ENCODE measurements at places on chromosomes 12 and 14.

DNA sequence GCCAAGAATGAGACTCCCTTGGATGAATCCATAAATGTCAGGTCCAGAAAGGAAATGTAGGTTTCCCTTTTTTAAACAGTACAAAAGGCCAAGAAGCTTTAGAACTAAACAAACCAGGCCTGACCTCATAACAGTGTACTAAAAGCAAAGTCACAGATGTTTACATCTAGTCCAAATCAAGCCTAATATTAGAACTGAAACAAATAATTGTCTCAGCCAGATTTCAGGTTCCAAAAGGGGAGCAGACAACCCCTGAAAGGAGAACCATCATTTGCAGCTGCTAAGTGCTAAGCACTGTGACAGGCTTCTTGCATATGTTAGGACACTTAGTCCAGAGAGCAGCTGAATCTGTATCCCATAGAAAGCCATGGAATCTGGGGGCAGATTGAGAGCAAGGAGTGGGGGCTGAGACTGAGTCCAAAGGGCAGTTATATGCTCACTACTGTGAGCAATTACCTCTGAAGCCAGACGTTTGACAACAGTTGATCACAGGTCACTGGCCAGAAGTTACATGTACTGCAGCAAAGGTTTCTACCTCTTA lies 90.1 kb downstream of the STXBP6 start:
- H3K27me3 ChIP-seq = no peaks in the 10 kb centered on the region
- no peaks in the 10 kb centered on the region for H3K36me3 ChIP-seq
- H3K4me3 ChIP-seq = no peak overlapping the region
- peaks cover 16% of the 10 kb centered on the region for H3K4me1 ChIP-seq
- no peak for DNase-seq
- no peak overlapping the region for H3K27ac ChIP-seq

- no peak overlapping the region for H3K4me3 ChIP-seq
- no peaks in the 10 kb centered on the region for H3K27me3 ChIP-seq
- H3K4me1 ChIP-seq = peaks cover 81% of the 10 kb centered on the region
- DNase-seq = no peak
- peaks cover 5% of the 10 kb centered on the region for H3K36me3 ChIP-seq
Observed at GRCh38 chr14:59337141-59337611, 128.0 kb downstream of the GPR135 start.

GRCh38 chr14:96242126-96242525 lies 13.9 kb upstream of the BDKRB1 start:
- H3K36me3 ChIP-seq = peaks cover 9% of the 10 kb centered on the region
- no peak overlapping the region for H3K27ac ChIP-seq
- H3K4me3 ChIP-seq = no peak overlapping the region
- no peaks in the 10 kb centered on the region for H3K27me3 ChIP-seq

DNA sequence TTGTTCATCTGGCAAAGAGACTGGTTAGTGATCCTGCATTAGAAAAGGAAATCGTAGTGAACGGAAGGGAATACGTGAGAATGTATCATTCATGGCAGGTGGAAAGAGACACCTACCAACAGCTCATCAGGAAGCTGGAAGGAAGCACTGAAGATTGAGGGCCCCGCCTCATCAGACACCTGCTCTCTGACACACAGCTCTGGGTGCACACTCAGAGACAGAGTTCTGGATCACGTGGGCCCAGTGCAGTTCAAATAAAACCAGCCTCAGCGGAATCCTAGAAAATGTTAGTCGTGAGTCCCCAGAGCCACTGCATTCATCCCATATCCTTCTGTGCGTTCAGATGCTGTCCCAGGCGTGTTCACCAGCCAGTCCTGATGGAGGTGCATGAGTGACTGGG lies 129.7 kb downstream of the GLT1D1 start:
- H3K36me3 ChIP-seq = peaks cover 75% of the 10 kb centered on the region
- H3K4me3 ChIP-seq = no peak overlapping the region
- DNase-seq = no peak
- H3K27ac ChIP-seq = no peak overlapping the region
- H3K4me1 ChIP-seq = no peaks in the 10 kb centered on the region
- peaks cover 4% of the 10 kb centered on the region for H3K27me3 ChIP-seq

DNA sequence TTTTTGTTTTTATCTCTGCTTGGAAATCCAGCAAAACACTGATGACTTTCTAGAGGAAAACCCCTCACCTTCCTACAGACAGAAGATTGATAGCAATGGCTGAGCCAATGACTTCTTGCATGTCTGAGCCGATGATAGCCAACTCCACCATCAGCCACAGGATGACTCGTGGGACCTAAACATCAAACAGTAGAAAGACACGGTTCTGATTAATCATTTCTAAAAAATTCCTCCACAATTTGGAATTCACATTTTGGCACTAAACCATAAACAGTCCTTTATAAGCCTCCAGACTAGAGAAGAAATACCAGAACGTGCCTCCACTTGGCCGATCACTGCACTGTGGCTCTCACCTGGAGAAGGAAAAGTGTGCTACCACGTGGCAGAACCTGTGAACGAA lies 25.9 kb downstream of the SLC11A2 start:
- no peak overlapping the region for H3K4me3 ChIP-seq
- H3K27me3 ChIP-seq = no peaks in the 10 kb centered on the region
- peaks cover 50% of the 10 kb centered on the region for H3K36me3 ChIP-seq
- no peak for DNase-seq
- peaks cover 11% of the 10 kb centered on the region for H3K4me1 ChIP-seq
- no peak overlapping the region for H3K27ac ChIP-seq

- no peak overlapping the region for H3K4me3 ChIP-seq
- H3K27me3 ChIP-seq = no peaks in the 10 kb centered on the region
- H3K36me3 ChIP-seq = no peaks in the 10 kb centered on the region
- no peak overlapping the region for H3K27ac ChIP-seq
- no peak for DNase-seq
Observed at GRCh38 chr12:90099288-90099687, 390.6 kb upstream of the ATP2B1 start.

GRCh38 chr14:26855077-26855753 lies 257.4 kb upstream of the NOVA1 start:
- H3K27ac ChIP-seq = no peak overlapping the region
- no peaks in the 10 kb centered on the region for H3K27me3 ChIP-seq
- H3K4me3 ChIP-seq = no peak overlapping the region
- H3K4me1 ChIP-seq = no peaks in the 10 kb centered on the region
- DNase-seq = no peak

- no peak for DNase-seq
- no peak overlapping the region for H3K27ac ChIP-seq
- no peaks in the 10 kb centered on the region for H3K36me3 ChIP-seq
- H3K4me1 ChIP-seq = no peaks in the 10 kb centered on the region
- H3K4me3 ChIP-seq = no peak overlapping the region
Observed at GRCh38 chr12:81712536-81712935, 46.6 kb downstream of the PPFIA2 start.

DNA sequence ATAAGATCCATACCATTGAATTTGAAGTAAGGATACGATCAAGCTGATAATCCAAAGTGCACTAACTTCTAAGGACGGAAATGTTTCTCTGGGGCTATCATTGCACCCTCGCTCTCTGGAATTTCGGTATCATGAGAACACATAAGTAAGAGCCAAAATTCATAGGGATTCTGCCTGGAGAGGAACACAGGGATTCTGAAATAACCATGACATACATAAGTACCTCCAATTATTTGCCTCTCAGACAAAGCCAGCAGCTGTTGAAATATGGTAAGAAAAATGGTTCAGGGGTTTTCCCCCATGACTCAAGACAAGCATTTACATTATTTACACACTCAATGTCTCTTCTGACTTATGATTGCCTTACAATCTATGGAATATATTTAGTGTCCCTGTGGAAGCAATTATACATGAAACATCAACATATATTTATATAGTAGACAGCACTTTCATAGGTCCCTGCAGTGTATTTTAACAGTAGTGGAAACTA lies 1123.6 kb upstream of the SEL1L start:
- H3K36me3 ChIP-seq = no peaks in the 10 kb centered on the region
- no peak overlapping the region for H3K4me3 ChIP-seq
- no peak for DNase-seq
- H3K27ac ChIP-seq = no peak overlapping the region

- H3K4me3 ChIP-seq = no peak overlapping the region
- DNase-seq = no peak
- no peaks in the 10 kb centered on the region for H3K36me3 ChIP-seq
- no peaks in the 10 kb centered on the region for H3K4me1 ChIP-seq
- no peak overlapping the region for H3K27ac ChIP-seq
Observed at GRCh38 chr12:111605911-111606766, 7.0 kb upstream of the ATXN2 start.

- H3K36me3 ChIP-seq = no peaks in the 10 kb centered on the region
- H3K4me3 ChIP-seq = no peak overlapping the region
- H3K27me3 ChIP-seq = no peaks in the 10 kb centered on the region
- no peak overlapping the region for H3K27ac ChIP-seq
- H3K4me1 ChIP-seq = peaks cover 4% of the 10 kb centered on the region
Observed at GRCh38 chr12:76108356-76108755, 23.9 kb upstream of the NAP1L1 start.

DNA sequence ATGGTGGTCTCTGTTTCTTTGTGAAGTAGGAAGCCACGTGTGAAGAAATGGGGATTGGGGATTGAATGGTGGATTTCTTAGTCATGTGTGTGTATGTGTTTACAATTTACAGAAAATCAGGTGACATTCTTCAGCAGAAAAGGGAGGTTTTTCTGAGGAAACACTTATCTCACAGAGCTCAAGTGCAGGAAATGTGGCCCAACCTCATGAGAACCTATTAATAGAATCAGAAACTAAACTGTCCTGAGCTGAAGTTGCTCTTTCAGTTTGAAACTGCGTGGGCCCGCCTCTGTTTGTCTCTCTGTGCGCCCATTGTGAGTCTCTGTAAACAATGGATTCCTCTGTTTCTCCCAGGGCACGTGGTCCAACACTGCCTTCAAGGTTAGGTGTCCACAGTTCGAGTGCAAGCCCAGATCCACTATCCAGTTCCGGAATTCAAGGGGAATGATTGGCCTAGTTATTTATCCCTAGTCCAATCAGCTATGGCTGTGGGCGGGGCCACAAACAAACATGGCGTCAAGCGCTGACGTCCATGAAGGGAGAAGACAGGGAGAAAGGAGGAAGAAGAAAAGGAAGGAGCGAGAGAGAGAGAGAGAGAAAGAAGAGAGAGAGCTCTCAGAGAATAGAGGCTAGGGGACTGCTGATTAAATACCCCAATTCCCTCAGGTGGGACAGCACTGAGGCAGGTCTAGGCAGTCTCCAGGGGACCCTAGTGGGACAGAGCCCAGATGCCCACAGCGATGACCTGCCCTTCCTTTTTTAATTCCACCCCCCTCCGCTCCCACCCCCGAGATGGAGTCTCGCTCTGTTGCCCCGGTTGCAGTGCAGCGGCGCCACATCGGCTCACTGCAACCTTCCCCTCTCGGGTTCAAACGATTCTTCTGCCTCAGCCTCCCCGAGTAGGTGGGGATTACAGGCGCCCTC lies 31.4 kb upstream of the C12orf76 start:
- no peaks in the 10 kb centered on the region for H3K27me3 ChIP-seq
- DNase-seq = no peak

All from WTC11 (cell line).